ENCODE measurements at places on chromosomes 7 and 10.

DNA sequence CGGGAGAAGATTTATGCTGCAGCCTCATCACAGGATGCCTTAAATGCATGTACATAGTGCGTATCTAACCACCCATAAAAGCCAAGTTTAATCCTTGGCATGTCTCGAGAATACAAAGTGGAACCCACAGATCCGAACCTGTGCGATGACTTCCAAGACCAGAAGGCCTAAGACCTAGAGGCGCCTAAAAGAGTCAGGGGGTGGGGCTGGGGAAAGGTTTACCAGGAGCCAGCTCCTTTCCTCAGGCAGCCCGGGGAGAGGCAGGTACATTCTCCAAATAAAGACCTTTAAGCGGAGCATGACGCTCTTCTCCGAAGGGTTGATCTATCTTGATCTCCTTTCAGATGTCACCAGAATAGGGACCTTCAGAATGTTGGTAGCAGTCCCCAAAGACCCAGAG, 9.7 kb downstream of the SP8 start:
- DNase-seq: peak; percentile 69

DNA sequence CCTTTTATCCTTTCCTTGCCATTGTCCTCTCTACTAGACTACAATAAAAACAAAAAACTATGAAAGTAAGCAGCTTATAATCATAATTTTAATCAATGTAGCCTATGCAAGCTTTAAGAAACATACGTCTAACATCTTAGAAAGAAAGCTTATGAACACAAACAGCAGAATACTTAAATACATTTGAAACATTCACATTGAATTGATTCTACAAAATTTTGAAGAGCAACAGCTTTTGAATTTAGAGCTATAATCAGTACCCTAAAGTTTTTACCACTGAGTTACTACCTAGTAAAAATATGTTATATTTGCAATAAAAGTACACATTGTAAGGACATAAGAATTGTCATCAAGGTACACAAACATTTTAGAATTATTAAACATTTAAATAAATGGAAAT, 7.2 kb downstream of the MEOX2 start:
- DNase-seq: no peak

DNA sequence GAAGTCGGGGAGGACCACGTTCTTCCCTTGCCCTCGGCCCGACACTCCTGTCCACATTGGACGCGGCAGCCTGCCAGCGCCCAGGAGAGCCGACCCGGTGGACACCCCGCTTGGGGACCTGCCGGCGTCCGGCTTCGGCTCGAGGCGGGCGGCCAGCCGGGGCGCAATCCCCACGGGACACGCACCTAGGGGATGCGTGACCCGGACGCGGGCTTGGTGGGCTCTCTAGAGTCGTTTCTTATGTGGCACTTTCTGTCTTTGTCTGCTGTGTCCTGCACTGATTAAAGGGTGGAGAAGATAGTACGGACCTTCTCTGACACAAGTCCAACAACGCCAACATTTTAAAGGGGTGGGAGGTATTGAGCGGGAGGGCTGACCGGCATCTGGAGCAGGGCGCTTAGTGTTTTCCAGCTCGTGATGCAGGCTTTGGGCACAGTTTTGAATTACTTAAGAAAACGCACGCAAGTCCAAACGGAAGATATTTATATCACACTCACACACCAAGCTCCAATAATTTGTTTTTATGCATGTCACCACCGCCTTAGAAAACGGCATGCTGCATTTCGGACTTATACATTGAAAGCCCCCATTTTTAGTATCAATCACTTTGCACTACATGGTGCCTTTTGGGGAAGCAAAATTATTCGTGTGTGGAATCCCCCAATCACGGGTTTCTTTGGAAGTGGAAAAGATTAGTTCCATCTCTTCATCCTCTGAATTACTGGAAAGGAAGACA, 3.9 kb upstream of the SPAG6 start:
- DNase-seq: peak; percentile 29

- no peak for DNase-seq
Measured at GRCh38 chr10:68074031-68074774, 880 bp downstream of the HERC4 start.

DNA sequence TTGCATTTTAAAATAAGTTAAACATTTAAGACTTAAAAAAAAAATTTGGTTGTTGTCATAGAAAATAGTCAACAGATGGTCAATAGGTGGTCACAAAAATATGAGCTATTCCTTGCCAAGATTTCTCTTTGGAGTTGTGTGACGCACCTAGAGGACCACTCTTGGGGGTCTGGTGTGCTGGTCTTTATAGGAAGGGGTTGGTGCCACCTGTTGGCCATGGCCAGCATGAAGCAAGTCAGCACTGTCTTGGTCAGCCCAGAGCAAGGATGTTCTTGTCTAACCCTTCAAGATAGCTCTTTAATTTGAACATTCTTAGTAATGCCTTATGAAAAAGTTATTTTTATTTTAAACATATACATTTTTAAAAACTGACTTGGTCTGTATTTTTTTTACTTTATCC, 267.9 kb upstream of the CNTNAP2 start:
- peak; percentile 76 for DNase-seq

DNA sequence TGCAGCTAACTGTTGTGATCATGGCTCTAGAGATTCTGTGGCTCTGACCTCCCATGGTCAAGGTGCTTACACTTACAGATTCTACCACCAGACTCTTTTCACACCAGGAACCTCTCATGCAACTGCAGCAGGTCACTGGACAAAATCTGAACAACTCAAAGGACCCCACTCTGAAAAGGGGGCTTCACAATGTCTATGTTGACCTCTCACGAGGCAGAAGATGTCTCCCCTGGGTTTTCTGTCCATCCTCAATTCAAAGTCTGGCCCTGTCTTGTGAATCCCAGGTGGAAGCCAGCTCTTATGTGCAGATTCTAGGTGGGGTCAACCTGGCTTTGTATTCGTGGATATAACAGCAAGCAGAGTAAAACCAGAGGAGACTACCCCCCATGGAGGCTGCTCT, 118.6 kb upstream of the ZNF479 start:
- DNase-seq: no peak

Data from mesendoderm (in vitro differentiated cells).